Testis (tissue), 5 donors: ENCODE measurements at places on chromosomes 1 and 21. TPM values are rescaled to one million over a fixed set of nuclear protein-coding genes. Genes with fewer than 3 reads are reported as not detected.

DNA sequence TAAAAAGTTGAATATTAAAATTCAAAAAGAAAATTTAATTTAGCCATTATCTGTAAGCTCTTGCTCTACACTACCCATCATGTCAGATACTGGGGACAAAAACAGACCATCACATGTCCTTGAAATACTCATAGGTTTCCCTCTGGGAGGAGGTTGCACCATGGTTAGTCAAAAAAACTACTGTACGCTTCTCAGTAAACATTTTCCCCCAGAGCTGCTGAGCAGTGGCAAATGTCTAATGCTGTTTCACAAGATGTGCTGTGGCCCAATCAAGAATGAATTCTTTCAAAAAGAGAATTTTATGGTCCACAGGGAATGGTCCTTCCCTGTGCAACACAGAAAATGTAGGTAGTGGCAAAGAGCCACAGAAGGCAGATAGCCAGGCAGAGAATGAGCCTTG is 6.1 kb downstream of the SLC25A24 start:
- no peak overlapping the region for H3K4me3 ChIP-seq
- no peaks in the 10 kb centered on the region for H3K4me1 ChIP-seq
- H3K36me3 ChIP-seq, result no peaks in the 10 kb centered on the region
- H3K27me3 ChIP-seq, result no peaks in the 10 kb centered on the region

DNA sequence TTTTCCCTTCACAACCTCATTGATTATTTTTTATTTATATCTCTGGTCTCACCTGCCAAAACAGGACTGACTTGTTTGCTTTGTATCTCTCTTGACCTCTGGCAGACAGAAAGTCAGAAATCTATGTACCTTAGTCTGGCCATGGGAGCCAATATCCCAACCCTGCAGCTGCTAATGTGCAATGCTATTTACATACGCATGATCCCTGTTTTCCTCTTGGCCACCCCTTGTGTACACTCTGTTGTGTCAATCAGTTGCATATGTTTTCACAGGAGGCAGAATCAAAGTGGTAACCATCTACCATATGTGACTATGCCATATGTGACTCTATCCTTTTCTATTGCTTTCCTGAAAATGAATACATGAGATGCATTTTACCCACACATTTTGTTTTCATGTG is 688.8 kb downstream of the PLA2G4A start:
- H3K4me1 ChIP-seq, result no peaks in the 10 kb centered on the region
- no peak for DNase-seq
- H3K27me3 ChIP-seq, result no peaks in the 10 kb centered on the region
- no peak overlapping the region for H3K4me3 ChIP-seq
- no peaks in the 10 kb centered on the region for H3K36me3 ChIP-seq

GRCh38 chr1:225735252-225736149 is 42.1 kb upstream of the SRP9 start:
- DNase-seq, result peak; percentile 88
- peak overlapping the region; percentile 79 for H3K27ac ChIP-seq
- H3K4me3 ChIP-seq, result no peak overlapping the region
- H3K36me3 ChIP-seq, result no peaks in the 10 kb centered on the region

DNA sequence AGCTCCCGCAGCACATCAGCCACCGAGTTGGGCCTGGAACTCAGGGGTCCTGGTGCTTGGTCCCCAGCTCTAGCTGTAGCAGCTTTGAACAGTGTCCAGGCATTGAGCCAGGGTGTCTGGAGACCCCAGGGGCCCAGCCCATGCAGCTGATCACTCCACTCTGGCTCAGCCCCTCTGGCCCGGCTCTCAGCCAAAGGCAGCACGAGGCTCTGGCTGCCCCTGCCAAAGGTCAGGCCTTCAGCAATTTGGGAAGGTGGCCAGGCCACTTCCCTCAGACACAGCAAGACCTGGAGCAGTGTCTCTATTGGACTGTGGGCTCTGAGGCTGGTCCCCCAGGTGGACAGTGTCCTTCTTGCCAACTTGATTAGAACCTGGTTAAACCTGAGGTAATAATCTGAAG is 34.4 kb upstream of the RNF19B start:
- no peaks in the 10 kb centered on the region for H3K27me3 ChIP-seq
- H3K4me1 ChIP-seq, result peaks cover 27% of the 10 kb centered on the region
- no peak overlapping the region for H3K27ac ChIP-seq
- no peak overlapping the region for H3K4me3 ChIP-seq
- DNase-seq, result peak; percentile 37

- H3K4me3 ChIP-seq, result no peak overlapping the region
- no peak for DNase-seq
- H3K27me3 ChIP-seq, result no peaks in the 10 kb centered on the region
- no peak overlapping the region for H3K27ac ChIP-seq
- H3K4me1 ChIP-seq, result no peaks in the 10 kb centered on the region
Measured at GRCh38 chr1:215888159-215888558, 321.1 kb downstream of the KCTD3 start.

DNA sequence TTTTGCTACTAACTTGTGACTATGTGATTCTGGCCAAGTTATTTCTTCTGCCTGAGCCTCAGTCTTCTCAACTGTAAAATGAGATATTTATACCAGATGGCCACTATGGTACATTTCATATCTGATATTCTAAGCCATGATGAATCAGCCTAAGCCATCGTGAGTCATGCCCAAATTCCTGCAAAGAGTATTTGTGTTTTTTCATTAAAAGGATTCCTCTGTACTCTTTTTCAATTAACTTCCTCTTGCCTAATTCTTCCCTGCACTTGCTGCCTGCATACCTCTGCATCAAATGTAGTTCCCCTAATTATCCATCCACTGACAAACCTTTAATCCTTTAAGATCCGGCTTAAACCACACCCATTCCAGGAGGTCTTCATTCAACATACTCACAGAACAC is 575.1 kb upstream of the BEND5 start:
- no peak overlapping the region for H3K27ac ChIP-seq
- no peaks in the 10 kb centered on the region for H3K4me1 ChIP-seq
- H3K4me3 ChIP-seq, result no peak overlapping the region
- H3K36me3 ChIP-seq, result no peaks in the 10 kb centered on the region
- H3K27me3 ChIP-seq, result no peaks in the 10 kb centered on the region

Gene JUN
- total RNA-seq, result 67.8 TPM

Gene HSD3B2
- total RNA-seq, result 0.19 TPM

DNA sequence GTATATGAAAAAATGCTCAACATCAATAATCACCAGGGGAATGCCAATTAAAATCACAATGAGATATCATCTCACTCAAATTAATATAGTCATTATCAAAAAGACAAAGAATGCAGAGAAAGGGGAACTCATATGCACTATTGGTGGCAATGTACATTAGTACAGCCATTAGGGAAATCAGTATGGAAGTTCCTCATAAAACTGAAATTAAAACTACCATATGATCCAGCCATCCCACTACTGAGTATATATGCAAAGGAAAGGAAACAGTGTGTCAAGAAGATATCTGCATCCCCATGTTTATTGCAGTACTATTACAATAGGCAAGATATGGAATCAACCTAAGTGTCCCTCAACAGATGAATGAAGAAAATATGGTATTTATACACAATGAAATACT is 32.1 kb upstream of the TEKT2 start:
- H3K27me3 ChIP-seq, result no peaks in the 10 kb centered on the region
- no peaks in the 10 kb centered on the region for H3K36me3 ChIP-seq
- no peak for DNase-seq
- no peak overlapping the region for H3K27ac ChIP-seq
- no peak overlapping the region for H3K4me3 ChIP-seq
- no peaks in the 10 kb centered on the region for H3K4me1 ChIP-seq

DNA sequence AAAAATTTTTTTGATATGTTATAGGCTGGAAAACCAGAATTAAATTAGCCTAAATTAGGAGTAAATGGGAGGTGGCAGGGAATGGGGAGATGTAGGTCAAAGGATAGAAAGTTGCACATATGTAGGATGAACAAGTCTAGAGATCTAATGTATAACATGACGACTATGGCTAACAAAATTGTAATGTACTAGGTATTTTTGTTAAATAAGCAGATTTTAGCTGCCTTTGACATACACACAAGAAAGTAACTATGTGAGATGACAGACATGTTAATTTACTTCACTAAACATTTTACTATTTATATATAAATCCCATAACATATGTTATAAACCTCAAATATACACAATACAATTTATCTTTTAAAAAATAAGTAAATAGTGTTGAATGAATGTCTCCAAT is 30.2 kb upstream of the GLIS1 start:
- no peaks in the 10 kb centered on the region for H3K36me3 ChIP-seq
- no peak overlapping the region for H3K27ac ChIP-seq

GRCh38 chr1:192363177-192363576 is 46.4 kb downstream of the RGS21 start:
- no peak overlapping the region for H3K27ac ChIP-seq
- no peak overlapping the region for H3K4me3 ChIP-seq
- no peak for DNase-seq
- H3K36me3 ChIP-seq, result no peaks in the 10 kb centered on the region
- no peaks in the 10 kb centered on the region for H3K4me1 ChIP-seq

Gene C2CD2
- total RNA-seq, result 17.4 TPM

Gene PM20D1
- total RNA-seq, result 0.81 TPM

Gene CFHR3
- total RNA-seq, result not detected

Gene SLC22A15
- total RNA-seq, result 6.4 TPM

Gene GNG12
- 28.1 TPM for total RNA-seq

DNA sequence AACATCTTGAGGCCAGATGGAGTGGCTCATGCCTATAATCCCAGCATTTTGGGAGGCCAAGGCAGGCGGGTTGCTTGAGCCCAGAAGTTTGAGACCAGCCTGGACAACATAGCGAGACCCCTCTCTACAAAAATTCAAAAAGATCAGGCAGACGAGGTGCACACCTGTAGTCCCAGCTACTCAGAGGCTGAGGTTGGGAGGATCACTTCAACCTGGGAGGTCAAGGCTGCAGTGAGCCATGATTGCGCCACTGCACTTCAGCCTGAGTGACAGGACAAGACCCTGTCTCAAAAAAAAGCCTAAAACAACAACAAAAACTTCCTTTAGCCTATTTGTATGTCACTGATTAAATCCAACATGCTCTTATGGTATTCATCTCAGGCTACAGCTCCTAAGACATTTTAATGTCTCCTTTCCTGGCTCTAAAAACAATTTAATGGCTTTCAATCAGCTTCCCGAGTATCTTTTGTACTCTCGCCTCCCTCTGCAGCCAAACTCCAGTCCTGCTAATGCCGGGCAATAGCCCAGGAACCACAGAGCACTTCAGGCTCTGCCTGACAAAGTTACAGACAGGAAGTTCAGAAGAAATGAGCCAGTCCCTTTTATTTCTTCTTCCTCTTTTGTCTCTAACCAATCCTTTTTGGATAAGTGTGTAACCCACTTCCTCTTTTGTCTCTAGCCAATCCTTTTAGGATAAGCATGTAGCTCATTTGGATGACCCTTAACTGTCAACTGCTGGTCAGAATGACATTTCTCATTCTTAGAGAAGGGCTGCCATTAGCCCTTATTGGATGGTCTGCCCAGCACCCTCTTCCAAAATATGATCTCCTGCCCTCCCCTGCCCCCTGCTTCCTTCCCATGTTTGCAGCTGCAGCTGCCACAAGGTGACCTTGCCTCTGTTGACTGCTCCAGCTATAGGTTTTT is 6.6 kb upstream of the DOP1B start:
- DNase-seq, result peak; percentile 53
- H3K4me3 ChIP-seq, result no peak overlapping the region
- H3K27me3 ChIP-seq, result no peaks in the 10 kb centered on the region
- no peaks in the 10 kb centered on the region for H3K4me1 ChIP-seq

DNA sequence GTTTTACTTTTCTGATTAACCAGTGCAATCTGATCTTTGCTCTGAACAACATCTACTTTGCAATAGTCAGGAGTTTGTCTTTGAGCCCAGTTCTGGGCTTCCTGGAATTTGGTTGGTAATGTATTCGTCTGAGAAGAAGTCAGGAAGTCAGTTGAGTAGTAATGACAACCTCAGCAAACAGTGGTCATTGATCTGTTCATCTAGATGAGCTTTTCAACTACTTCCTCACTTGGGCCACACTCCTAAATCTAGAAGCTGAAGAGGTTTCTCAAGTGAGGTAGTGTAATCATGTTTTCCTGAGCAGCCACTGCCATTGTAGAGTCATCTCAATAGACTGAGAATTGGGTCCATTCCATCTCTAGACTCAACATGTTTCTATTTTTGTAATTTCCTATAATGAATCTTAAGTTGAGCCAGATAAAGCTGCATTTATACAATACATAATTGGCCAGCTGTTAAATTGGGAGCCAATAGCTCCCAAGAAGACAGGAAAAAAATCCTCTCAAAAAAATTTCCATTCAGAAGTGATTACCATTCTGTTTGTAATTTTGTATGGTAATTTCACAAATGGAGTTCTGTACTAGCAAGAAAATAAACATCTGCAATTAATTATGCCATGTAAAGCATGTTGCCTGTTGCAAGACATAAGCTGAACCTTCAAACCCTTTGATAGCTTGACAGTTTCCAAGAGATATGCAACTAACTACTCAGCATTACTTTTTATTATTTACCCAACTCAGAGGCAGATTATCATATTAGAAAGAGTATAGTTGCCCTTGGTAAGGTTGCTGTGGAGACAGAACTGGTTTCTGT is 49.6 kb downstream of the WDR64 start:
- H3K36me3 ChIP-seq, result no peaks in the 10 kb centered on the region
- no peak overlapping the region for H3K27ac ChIP-seq
- H3K4me3 ChIP-seq, result no peak overlapping the region
- no peaks in the 10 kb centered on the region for H3K27me3 ChIP-seq

DNA sequence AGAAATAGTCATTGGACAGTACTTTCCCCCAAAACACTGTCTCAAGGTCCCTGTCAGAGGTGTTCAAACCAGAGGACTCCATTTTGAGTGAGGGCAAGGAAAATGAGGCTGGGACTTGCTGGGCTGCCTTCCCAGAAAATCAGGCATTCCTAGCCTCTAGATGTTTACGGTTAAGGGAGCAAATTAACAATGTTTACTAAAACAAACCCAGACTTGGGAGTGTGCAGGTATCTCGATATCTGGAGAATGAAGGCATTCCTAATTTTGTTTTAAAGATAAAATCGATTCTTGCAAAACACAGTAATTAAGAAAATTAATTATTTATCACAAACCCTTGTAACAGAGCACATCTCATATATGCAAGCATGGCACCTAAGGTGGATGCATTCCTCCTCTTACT is 48.9 kb upstream of the CITED4 start:
- no peaks in the 10 kb centered on the region for H3K27me3 ChIP-seq
- no peak overlapping the region for H3K27ac ChIP-seq
- peaks cover 6% of the 10 kb centered on the region for H3K4me1 ChIP-seq

Gene TMEM35B
- 54.8 TPM for total RNA-seq

GRCh38 chr1:2240270-2241156 is 12.4 kb downstream of the SKI start:
- H3K27ac ChIP-seq, result peak overlapping the region; percentile 21
- H3K4me3 ChIP-seq, result no peak overlapping the region
- no peaks in the 10 kb centered on the region for H3K27me3 ChIP-seq
- no peaks in the 10 kb centered on the region for H3K36me3 ChIP-seq

GRCh38 chr1:223810586-223810985 is 35.2 kb downstream of the TP53BP2 start:
- H3K36me3 ChIP-seq, result no peaks in the 10 kb centered on the region
- no peak overlapping the region for H3K4me3 ChIP-seq
- H3K4me1 ChIP-seq, result peaks cover 5% of the 10 kb centered on the region
- DNase-seq, result no peak
- no peaks in the 10 kb centered on the region for H3K27me3 ChIP-seq
